ENCODE measurements at places on chromosomes 1 and 21. TPM values are rescaled to one million over a fixed set of nuclear protein-coding genes. Genes with fewer than 3 reads are reported as not detected.

GRCh38 chr1:48480504-48480903, 8.5 kb upstream of the SPATA6 start:
- no peak for DNase-seq

Gene ANKRD35
- total RNA-seq, result not detected

GRCh38 chr1:7008975-7009740, 223.9 kb downstream of the CAMTA1 start:
- no peak for DNase-seq

Gene A3GALT2
- 0.39 TPM for total RNA-seq

Gene GPR25
- total RNA-seq, result not detected

DNA sequence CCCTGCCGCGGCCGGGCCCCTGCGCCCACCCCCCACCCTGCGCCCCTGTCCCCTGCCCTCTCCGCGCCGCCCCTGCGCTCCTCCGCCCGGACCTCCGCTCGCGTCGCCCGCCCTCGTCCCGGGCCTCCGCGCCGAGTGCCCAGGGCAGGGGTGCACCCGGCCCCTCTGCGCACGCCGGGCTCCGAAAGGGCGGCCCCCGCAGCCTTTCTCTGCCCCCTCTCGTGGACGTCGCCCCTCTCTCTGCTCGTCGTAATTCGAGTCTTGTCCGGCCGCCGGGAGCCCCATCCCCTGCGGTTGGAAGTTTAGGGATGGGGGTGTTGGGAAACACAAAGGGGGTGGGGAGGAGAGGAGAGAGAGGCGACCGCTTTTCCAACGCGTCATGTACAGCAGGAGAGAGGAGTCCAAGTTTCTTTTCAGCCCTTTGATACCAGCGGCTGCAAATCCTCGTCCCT, 407 bp downstream of the GALNT2 start:
- DNase-seq, result peak; percentile 42

GRCh38 chr1:41344708-41345159, 16.5 kb upstream of the FOXO6 start:
- DNase-seq, result no peak

Gene RGS1
- not detected for total RNA-seq

DNA sequence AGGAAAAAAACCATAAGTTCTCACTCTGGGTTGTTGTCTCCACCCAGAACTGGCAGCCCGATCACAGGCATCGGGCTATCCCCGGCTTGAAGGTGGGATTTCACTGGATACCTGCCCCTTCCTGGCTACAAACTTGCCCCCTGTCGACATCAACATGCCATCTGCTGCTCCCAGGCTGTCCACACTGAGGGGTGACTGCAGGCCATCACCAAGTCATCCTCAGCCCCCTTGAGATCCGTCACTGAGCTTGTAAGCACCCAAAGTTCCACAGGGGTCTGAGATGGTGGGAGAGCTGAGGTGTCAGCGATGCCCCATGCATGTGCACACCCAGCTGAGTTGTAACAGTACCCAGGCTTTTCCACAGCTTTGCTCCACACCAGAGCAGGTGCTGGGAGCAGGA, 211.0 kb downstream of the AMY1C start:
- DNase-seq, result no peak

- DNase-seq, result peak; percentile 84
Measured at GRCh38 chr1:160376525-160377131, 9.8 kb downstream of the NHLH1 start.

- no peak for DNase-seq
Measured at GRCh38 chr1:203426870-203427269, 48.7 kb upstream of the PRELP start.

GRCh38 chr1:53548031-53548491, 88.9 kb downstream of the DMRTB1 start:
- DNase-seq, result no peak

Gene HMGN2
- 1,074 TPM for total RNA-seq

DNA sequence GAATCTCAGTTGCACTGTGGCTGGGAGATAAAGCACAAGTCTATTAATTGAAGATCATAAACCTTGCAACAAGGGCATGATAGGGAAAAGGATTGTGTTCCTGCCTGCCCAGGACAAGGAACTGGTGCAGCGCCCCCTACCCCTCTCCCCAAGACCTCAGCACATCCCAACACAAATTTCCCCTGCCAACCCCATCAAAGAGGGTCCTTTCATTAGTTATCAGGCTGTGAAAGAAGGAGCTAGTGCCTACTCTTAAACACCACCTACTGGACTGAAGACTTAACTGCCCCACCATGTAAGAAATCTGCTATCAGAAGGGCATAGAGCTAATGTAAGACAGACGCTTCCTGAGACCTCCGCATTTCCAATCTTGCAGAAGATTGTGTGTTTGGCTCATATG, 372.6 kb downstream of the AGBL4 start:
- DNase-seq, result no peak

Gene NBPF6
- not detected for total RNA-seq

DNA sequence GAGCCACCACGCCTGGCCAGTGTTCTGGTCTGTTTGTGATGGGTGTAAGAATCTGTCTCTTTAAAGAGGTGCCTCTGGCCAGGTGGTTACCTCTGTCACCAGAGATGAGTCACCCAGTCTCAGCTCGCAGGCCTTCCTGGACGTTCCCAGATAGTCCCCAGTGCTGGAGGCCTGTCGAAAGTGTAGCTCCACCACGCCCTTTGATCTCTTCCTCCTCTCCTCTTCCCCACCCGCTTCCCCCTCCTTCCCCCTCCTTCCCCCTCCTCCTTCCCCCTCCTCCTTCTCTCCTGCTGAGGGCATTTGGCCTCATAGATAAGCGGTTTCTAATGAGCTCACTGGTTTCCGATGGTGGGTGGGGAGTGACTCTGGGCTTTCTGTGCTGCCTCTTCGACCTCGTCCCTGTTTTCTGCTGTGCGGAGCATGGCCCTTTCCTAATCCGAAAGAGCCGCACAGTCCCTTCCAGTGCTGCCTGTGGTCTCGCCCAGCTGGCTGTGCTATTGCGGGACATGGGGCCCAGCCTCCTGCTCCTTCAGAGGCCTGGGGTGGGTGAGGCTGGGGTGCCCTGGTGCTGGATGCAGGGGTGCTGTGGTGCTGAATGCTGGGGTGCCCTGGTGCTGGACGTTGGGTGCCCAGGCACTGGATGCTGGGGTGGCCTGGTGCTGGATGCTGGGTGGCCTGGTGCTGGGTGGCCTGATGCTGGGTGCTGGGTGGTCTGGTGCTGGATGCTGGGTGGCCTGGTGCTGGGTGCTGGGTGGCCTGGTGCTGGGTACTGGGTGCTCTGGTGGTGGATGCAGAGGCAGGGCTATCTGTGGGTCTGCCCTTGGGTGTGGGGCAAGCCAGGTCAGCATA, 19.2 kb downstream of the AGPAT3 start:
- DNase-seq, result peak; percentile 47

DNA sequence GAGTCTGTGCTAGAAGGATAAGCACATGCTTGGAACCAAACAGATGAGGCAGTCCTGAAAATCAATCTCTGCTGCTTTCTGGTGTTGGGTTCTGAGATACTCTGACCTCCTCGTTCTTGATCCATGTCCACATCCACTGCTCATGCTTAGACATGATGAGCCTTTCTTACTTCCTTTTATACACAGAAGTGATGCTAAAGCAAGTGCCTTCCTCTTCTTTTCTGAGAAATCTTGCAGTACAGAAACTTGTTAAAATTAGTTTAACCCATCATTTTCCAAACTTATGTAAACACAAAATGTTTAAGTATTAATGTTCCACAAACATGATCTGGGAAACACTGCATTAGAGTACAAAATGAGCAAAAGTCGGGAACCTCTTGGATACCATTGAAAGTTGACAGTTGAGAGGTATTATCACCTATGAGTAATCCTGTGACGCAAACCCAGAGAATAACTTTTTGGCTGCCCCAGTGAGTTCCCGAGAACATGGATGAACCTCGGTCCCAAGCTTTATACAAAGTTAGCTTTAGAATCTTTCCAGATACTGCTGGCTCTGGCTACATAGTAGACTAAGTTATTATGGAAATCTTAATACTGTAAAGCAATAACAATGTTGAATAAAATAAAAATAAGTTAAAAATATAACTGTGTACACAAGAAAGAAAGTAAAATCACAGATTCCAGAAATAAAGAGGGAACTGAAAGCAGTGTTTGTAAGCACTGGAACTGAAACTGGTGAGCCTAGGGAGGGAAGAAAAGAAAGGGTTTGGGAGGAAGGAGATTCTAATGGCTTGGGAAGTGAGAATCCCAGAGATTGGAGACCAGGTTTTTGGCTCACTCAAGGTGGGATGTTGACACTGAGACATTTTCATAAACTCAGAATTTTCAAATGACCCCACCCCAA, 429.3 kb upstream of the RUNX1 start:
- no peak for DNase-seq

GRCh38 chr1:156592158-156592909, 758 bp downstream of the NAXE start:
- DNase-seq, result peak; percentile 21

DNA sequence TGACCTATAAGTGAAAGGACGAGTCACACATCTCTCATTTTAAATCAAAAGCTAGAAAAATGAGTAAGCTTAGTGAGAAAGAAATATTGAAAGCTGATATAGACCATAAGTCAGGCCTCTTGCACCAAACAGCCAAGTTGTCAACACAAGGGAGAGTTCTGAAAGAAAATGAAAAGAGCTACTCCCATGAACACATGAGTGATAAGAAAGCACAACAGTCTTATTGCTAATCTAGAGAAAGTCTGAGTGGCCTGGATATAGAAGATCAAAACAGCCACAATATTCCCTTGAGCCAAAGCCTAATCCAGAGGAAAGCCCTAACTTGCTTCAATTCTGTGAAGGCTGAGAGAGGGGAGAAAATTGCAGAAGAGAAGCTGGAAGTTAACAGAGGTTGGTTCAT, 175.0 kb downstream of the SMYD3 start:
- DNase-seq, result no peak

- DNase-seq, result no peak
Measured at GRCh38 chr1:61186753-61187152, 104.4 kb downstream of the NFIA start.

DNA sequence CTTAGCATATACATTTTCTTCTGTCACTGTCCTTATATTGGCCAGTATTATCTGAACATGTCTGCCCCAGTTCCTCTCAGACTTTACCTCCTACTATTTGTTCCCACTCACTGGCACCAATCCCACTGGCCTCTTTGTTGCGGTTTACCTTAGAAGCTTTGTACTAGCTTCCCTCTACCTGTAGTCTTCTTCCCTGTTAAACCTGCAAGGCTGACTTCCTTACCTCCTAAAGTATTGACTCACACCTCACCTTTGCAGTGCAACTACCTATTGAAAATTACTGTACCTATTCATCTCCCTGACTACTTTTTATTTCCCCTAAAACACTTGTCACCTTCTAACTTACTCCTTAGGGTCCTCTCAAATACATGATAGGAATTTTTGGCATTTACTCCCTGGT, 111.1 kb downstream of the CLEC20A start:
- no peak for DNase-seq

Gene MTMR11
- total RNA-seq, result 5.6 TPM

- DNase-seq, result no peak
Measured at GRCh38 chr1:205339717-205340116, 17.0 kb downstream of the KLHDC8A start.

DNA sequence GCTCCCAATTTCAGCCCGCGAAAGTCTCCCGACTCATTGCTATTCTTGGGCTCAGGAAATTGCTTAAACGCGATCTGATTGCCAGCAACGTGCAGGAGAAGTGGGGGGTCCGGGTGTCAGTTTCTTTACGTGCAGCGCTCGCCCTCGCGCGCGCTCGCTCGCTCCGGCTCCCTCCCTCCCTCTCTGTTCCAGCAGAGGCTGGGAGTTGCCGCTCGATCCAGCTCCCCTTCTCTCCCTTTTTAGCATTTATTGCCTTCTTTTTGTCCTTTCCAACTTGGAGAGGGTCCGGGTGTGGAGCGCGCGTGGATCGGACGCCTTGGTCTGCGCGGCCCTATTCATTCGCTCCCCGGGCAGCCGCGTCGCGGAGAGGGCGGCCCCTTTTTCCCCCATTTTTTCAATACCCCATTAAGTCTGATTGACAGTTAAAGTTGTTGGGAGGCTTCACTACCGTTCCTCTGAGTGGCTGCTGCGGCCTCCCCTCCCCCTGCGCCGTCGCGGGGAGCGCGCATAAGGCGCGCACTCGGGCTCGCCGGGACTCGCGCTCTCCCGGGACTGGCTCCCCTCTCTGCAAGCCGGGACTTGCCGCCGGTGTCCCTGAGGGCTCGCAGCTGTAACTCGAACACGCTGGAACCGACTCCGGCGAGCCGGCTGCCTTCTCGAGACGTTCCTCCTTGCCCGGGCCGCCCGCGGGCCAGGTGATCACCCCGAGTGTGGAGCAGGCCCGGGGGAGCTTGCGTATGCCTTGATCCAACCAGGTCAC, at the start of gene DHRS3:
DHRS3 (minus strand) TSS at position 310 of the 760 bp plus-strand sequence. CDS start 862 bp downstream, outside the sequence.
- peak; percentile 88 for DNase-seq

Gene LCE1B
- total RNA-seq, result not detected

- DNase-seq, result no peak
Measured at GRCh38 chr1:172252321-172252720, 168.2 kb upstream of the C1orf105 start.

GRCh38 chr1:86499987-86500593, 31.4 kb downstream of the CLCA1 start:
- peak; percentile 78 for DNase-seq

DNA sequence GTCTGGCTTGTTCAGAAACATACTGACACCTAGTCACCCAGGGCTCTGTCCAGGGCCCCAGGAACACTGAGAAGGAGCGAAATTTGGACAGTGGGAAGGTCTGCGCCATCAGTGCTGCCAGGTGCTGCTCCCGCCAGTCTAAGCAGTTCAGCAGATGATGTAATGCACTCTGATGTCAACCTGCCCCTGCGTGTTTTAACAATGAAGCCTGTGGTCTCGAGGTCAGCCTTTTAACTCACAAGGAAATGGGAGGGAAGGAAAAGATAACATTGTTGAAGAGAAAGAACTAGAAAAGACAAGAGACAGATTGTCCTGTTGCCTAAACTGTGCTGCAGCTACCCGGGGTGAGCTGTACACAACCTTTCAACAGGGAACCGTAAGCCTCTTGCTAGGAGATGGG, 126.6 kb upstream of the IFFO2 start:
- DNase-seq, result no peak

Gene ZNF362
- total RNA-seq, result 55.7 TPM

All from A673 (cell line).